ENCODE measurements at places on chromosomes 13 and 19.
A peak's percentile ranks its signal among the peaks of the same experiment; 100 is the strongest.

DNA sequence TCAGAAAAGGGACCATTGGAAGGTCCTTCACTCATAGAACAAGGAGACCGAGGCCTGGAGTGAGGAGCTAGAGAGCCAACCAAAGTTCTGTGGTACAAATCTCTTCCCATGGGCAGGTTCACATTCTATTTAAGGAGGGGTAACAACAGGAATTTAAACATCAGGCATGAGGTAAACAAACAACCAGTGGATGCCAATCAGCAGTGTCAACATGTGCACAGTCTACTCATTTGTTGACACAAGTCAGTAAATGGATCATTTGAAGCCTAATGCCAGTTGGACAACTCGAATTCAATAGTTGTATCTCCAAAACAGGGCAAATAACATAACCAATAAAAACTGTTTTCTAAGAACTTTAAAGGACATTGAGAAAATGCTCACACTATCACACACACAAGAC lies 6.3 kb upstream of the DOCK9 start:
- DNase-seq = no peak

GRCh38 chr13:114020750-114021463 lies 47.0 kb upstream of the C13orf46 start:
- no peak for DNase-seq

DNA sequence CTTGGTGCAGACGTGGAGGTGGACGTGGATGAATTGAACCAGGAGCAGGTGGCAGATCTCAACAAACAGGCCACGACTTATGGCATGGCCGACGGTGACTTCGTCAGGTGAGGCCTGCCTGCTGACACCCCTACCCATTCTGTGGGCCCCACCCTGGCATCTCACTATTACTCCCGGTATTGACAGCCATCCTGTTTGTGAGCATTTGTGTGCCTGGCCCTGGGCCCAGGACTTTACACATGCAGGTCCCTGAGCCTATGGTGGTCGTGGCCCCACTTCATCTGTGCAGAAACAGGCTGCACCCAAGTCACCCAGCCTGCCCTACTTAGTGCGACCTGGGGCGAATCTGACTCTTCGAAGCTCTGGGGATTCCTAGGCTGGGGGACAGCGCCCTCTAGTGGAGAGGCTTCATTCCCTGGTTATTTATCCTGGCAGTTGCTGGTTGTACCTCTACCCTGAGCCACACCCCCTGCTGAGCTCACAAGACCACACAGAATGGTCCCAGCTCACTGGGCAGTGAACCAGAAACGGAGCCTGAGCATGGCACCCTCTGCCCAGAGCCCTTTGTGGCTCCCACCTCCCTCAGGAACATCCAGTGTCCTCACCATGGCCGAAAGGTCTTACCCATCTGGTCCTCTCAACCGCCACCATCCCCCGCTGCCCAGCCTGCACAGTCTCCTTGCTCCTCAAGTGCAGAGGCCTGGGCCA lies 16.9 kb downstream of the ZNF296 start:
- peak; percentile 75 for DNase-seq

DNA sequence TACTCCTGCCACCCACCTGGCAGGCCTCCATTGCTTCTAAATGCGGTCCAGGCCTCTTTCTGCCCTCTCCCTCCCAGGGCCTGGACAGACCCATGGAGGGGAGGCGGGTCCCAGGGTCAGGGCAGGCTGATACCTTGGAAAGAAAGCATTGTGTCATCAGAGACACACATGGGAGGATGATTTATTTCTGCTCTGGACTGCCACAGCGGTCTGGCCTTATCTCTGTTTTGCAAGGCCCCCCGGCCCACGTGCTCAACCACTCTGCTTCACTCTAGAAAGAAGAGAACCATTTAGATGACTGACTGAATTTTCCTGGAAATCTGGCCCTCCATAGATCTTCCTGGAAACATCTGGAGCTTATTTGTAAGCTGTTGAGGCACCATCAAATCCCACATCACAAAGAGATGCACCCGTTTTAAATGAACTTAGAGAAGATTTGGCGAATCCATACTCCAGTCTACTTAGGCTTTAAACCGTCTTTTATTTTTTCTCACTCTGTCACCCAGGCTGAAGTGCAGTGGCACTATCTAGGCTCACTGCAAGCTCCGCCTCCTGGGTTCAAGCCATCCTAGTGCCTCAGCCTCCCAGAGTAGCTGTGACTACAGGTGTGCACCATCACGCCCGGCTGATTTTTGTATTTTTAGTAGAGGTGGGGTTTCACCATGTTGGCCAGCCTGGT lies 48.3 kb upstream of the URI1 start:
- DNase-seq = no peak

- DNase-seq = no peak
Observed at GRCh38 chr19:18613589-18614234, 1.0 kb downstream of the TMEM59L start.

- no peak for DNase-seq
Observed at GRCh38 chr13:84648069-84648640, 765.9 kb upstream of the SLITRK1 start.

DNA sequence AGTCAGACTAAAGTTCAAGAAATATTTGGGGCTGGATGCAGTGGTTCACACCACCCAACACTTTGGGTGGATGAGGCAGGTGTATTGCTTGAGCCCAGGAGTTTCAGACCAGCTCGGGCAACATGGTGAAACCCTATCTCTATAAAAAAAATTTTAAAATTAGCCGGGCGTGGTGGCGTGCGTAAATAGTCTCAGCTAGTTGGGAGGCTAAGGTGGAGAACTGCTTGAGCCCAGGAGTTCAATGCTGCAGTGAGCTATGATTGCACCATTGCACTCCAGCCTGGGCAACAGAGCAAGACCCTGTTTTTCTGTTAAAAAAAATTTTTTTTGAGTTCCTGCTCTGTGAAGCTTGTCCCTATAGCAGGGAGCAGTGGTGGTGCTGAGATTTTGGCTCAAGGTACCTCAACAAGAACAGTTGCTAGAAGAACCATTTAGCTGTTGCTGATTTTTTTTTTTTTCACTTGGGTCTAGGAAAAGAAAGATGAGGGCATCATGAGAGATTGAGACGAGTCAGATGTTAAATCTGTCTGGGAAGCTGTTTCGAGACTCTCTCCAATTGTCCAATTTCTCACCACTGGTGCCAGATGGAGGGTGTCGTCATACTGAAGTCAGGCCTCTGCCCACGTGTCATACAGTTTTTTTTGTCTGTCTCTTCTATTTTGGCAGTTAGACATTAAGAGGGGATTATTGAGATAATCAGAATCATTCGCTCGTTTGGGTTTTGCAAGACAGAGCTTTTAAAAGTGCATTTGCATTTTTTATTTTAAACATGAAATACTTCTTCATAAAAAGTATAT lies 3.7 kb downstream of the SLC25A42 start:
- DNase-seq = no peak

DNA sequence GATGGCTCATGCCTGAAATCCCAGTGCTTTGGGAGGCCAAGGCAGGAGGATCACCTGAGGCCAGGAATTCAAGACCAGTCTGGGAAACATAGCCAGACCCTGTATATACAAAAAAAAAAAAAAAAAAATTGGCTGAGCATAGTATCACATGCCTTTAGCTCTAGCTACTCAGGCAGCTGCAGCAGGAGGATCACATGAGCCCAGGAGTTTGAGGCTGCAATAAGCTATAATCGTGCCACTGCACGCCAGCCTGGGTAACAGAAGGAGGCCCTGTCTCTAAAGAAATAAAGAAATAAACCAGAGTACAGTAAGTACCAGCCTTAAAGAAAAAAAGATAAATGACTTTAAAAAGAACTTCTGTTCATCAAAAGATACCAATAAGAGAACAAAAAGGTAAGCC lies 52.9 kb downstream of the FAM124A start:
- no peak for DNase-seq

- DNase-seq = no peak
Observed at GRCh38 chr13:67036699-67037457, 193.3 kb downstream of the PCDH9 start.

DNA sequence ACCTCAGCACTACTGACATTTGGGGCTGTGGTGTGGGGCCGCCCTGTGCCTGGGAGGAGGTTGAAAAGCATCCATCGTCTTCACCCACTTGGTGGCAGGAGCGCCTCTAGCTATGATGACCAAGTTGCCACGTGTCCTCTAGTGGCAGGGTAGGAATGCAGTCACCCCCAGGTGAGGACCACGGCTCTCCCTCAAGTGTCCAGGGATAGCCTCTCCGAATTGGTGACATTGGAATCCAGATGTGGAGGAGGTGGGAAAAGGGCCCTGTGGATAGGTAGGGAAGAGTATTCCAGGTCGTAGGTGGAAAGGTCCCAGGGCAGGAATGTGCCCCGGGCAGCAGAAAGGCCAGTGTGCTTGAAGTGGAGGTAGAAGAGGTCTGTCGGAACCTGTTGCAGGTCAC lies 37.6 kb downstream of the ARHGEF18 start:
- no peak for DNase-seq

DNA sequence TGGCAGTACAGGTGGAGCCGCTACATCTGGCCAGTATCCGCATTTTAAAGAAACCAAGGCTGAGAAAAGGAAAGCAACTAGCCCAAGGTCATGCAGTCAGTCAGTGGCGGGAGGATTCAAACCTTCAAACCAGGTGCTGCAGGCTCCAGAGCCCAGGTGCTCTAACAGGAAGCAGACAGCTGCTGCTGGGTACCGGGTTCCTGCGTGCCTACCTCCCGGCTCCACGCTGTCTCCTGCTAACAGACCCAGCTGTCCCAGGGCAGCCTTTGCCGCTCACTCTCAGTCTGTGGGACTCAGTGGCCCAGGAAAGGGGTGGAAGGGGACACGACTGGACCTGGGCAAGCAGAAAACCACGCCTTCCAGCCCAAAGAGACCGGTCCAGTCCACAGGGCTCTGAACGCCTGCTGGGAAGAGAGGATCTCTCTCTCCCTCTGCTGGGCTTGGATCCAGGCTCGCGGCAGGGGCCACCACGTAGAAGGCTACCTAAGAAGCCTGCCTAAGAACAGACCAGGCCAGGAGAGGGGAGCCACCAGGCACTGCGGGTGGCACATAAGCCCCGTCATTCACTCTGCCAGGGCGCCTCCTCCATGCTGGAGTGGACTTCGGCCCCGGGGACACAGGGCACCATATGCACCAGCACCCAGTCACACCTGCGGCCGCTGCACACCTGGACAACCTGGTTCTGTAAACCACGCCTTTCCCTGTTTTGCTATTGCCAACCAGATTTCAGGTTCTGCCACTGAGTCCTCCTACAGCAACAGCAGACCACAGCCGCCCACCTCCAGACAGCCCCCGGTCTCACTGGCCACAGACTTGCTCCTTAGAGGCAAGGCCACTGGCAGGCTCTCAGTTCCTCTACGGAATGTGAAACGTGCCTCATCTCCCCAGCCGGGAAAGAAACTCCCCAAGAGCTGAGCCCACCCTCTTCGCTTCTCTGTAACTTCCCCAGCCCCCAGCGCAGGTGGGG lies 4.6 kb downstream of the DAPK3 start:
- DNase-seq = no peak

DNA sequence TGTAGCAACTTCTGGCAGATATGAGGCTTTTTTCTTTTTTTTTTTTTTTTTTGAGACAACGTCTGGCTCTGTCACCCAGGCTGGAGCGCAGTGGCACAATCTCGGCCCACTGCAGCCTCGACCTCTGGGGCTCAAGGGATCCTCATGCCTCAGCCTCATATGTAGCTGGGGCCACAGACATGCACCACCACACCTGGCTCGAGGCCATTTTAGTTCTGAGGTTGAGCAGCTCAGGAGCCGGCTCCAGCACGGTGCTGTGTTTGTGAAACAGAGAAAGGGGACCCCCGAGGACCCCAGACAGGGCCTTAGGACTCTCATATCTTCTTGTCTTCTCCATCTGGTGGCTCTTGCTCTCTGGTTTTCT lies 3.4 kb upstream of the FLT3LG start:
- no peak for DNase-seq

GRCh38 chr19:5078666-5079065 lies 109.8 kb downstream of the KDM4B start:
- no peak for DNase-seq

DNA sequence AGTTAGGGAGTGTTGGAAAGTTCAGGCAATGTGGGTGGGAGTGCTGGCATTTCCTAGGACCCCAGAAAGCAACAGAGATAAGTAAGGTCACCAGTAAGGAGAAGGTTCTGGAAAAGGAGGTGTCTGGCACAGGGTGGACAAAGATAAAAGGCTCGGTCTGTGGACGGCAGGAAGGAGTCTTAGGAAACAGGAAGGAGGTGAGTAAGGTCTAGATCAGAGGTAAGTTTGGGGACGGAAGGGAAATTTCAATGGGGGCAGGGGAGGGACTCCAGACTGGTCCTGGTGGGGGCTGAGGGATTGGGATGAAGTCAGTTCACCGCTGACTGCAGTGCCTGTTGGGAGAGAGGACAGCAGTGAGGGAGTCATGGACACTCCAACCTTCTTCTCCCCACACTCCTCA lies 7.8 kb upstream of the OPA3 start:
- DNase-seq = no peak

- peak; percentile 51 for DNase-seq
Observed at GRCh38 chr19:46529622-46530451, 34.2 kb upstream of the PNMA8B start.

DNA sequence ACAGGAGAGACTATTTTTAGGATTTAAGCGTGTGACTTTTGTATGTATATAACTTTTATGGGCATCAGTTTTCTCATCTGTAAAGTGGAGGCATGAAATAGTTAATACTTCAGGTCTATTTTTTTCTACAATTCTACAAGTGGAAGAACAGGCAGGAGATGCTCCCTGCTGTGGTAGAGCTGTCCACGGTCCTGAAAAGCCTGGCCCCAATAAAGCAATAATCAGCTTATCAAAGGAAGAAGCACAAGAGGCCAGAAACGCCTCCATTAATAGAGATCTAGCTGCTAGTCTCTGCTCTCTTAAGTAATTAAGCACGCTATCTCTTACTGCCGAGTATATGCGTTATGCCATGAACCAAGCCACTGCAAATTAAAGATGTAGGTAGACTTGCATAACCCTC lies 28.0 kb upstream of the WASF3 start:
- peak; percentile 3 for DNase-seq

- no peak for DNase-seq
Observed at GRCh38 chr13:26977541-26977940, 194.1 kb downstream of the USP12 start.

DNA sequence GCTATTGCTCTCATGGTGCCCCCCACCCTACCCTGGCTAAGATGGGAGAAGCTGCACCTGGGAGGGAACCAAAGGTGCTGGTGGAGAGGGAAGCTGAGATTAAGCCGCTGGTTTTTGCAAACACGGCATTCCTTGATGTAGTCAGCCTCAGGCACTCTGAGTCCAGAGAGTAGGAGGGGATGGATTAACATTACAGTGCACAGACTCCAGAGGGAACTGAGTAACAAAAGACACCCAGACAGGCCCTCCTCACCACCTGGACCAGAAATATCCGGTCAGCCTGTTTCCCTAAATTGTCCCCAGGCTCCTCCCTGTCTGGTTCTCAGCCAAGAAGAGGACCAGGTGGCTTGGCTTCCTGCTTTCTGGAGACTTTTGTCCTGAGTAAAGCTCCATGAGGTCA lies 28.9 kb upstream of the PABPC3 start:
- no peak for DNase-seq

DNA sequence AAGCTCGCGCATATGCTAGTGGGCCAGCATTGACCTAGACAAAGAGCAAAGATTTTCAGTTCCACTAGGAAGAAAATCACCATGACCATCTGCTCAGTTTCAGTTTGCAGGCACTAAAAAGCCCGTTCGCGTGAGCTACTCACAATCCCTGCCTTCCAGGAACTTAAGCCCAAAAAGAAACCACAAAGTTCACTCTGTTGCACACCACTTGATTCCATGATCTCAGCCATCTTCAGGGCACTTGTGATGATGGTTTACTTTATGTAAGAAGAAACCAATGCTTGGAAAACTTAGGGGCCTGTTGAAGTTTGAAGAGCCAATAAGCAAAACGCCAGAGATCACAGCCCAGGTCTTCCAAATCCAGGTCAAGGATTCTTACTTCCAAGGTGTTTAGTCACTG lies 45.0 kb upstream of the SLC15A1 start:
- no peak for DNase-seq

GRCh38 chr13:53507741-53508140 lies 479.1 kb downstream of the OLFM4 start:
- no peak for DNase-seq
